Activated T-cell treated with anti-CD3 and anti-CD28 coated beads, Interleukin-2, amount 50 U/mL, for 24 hours (primary cell): ENCODE measurements at places on chromosomes 4 and X.

DNA sequence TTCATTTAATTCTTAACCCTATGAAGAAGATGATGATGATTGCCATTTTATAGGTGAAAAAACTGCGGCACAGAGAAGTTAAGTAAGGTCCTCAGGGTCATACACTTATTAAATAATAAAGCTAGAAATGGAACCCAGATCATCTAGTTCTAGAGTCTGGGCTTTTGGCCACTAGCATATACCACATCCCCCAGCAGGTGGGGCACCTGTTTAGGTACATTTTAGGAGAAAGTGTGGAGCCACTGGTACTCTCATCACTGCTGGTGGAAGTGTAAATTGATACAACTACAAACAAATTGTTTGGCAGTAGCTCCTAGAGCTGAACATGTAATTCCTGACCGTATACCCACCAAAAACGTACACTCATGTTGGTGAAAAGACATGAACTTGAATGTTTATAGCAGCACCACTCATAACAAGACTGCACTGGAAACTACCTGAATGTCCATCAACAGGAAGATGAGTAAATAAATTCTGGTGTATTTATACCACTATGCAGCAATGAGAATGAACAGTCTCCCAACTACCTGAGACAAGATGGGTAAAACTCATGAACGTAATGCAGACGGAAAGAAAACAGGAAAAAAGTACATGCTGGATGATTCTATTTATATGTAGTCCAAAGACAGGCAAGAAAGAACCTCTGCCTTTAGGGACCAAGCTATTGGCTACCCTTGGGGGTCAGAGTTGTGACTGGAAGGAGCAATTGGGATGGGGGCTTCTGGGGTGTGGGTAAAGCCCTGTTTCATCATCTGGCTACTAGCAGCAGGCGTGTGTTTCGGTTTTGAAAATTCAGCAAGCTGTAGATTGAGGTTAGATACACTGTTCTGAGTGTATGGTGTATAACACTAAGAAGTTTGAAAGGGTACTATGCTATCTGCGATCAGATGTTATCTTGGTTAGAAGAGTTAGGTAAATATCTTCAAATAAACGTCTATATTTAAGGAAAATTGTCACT, 72.3 kb upstream of the ADGRG2 start:
- no peak for DNase-seq

- no peak for DNase-seq
Observed at GRCh38 chrX:2193273-2193592, 307.5 kb downstream of the DHRSX start.

DNA sequence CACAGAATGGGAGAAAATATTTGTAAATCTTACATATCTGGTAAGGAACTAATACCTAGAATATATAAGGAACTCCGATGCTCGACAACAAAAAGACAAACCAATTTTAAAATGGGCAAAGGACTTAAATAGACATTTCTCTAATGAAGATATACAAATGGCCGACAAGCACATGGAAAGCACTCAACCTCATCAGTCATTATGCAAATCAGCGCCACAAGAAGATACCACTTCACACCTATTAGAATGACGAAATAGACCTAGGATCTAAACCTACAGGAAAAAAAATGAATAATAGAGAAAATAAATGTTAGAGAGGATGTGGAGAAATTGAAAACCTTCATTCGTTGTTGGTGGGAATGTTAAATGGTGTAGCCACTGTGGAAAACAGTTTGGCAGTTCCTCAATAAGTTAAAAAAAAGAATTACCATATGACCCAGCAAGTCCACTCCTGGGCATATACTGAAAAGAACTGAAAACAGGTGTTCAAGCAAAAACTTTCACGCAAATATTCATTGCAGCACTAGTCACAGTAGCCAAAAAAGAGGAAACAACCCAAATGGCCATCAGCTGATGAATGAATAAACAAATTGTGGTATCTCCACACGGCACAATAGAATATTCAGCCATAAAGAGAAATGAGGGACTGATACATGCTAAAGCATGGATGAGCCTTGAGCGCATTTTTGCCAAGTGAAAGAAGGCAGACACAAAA, 57.3 kb upstream of the WDR19 start:
- DNase-seq: no peak

- DNase-seq: no peak
Observed at GRCh38 chr4:21544955-21545354, 403.6 kb downstream of the KCNIP4 start.

- no peak for DNase-seq
Observed at GRCh38 chr4:15598644-15599043, 56.5 kb downstream of the FBXL5 start.

GRCh38 chrX:17608888-17609287, 128.4 kb upstream of the SCML1 start:
- no peak for DNase-seq

DNA sequence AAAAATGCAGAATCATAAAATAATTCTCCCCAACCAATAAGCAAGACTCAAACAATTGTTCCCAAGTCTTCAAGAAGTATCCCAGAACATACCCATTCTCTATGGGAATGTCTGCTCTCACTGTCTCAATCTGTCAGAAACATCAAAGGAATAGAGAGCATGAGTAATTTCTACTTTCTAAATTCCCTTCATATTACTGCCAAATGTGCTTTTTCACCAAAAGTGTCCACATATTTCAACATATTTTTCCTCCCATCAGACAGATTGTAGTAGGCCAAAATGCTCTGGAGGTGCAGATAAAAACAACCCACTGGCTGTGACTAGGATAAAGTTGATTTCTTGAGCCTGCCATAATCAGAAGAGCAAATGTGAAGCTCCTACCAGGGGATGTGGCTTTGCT, 692.0 kb upstream of the FAM241A start:
- no peak for DNase-seq

- DNase-seq: no peak
Observed at GRCh38 chr4:48699475-48699874, 80.6 kb downstream of the FRYL start.

DNA sequence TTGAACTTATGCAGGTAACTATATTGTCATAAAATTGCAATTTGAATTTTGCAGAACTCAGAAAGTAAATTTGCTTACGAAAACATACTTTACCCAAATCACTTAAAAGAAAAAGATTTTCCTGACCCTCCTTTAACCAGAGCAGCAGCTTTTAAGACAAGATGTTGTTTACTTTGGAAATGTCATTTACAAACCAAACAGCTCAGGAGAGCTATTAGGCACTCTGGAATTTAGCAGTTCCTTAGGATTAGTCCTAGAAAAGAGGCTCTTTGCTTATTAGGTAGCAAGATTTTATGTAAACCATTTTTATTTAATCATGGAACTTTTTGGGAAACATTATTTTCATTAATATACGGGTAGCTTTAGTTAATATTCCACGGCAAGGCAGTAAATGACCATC, 765.7 kb upstream of the POU3F4 start:
- DNase-seq: no peak

- no peak for DNase-seq
Observed at GRCh38 chr4:6876440-6876839, 33.2 kb upstream of the TBC1D14 start.

GRCh38 chr4:98209111-98209510, 52.1 kb upstream of the RAP1GDS1 start:
- DNase-seq: no peak

DNA sequence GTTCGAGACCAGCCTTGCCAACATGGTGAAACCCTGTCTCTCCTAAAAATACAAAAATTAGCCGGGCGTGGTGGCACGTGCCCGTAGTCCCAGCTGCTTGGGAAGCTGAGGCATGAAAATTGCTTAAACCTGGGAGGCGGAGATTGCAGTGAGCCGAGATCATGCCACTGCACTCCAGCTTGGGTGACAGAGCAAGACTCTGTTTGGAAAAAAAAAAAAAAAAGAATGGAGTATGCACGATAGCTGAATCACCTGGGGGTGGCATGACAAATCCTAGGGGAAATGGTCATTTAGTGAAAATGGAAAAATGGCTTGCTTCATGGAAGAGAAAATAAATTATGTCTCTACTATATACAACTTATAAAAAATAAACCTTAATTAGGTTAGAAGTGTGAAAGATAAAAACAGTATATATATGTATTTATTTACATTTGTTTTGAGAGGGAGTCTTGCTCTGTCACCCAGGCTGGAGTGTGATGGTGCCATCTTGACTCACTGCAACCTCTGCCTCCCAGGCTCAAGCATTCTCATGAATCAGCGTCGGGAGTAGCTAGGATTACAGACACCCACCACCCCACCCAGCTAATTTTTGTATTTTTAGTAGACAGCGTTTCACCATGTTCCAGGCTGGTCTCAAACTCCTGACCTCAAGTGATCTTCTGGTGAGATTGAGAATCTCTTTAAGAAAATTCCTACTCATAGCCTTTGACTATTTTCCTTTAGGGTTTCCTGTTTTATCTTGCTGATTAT, 19.3 kb upstream of the ING2 start:
- no peak for DNase-seq

GRCh38 chrX:11386812-11387211, 93.6 kb downstream of the AMELX start:
- no peak for DNase-seq

GRCh38 chr4:76562836-76563453, 127.9 kb downstream of the SHROOM3 start:
- no peak for DNase-seq

DNA sequence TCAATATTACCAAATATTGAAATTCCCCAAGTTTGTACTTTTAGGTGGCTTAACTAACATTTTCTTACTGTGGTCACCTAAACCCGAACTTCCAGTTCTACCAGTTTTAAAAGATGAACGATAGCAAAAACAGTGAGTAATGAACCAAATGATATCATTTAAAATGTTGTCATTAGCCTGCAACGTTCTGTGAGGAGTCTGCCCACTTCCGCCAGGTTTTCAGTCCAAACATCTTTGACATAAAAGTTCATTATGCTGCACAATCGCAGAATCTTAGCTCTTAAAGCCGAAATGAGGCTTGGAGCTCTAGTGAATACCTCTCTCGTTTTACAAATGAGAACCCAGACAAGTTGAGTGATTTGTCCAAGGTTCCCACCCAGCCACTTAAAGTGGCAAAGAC, 762 bp downstream of the PIGA start:
- DNase-seq: no peak

DNA sequence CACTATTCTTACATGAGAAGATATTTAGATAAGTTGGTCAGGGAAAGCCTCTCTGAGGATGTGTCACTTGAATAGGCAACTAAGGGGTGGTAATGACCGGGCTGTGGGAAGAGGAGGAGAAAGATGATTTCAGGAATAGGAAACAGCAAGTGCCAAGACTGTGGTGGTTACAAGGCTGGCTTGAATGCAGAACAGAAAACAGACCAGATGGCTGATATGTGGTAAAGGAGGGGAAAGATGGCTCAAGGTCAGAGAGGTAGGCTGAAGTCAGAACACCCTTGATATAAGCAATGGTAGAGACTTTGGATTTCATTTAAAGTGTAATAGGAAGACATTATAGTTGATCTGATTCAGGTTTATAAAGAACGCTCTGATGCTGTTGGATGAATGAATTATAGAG, 15.0 kb downstream of the TLR7 start:
- DNase-seq: no peak

DNA sequence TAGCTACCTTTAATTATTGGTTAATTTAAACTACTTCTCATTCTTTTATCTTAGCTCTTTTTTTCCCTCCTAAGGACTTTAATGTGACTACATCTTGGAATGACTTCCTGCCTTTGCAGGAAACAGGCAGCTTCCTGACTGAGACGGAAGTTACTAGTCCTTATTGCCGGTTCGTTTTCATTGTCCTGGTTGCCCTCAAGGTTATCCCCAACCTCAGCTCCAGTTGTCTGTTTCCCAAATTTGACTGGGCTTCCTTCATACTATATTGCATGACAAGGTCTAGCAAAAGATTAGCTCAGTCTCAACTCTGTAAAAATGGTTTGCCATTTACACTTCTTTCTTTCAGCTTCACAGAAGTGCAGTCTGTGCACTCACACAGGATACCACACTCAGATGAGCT, 109.9 kb upstream of the DDX53 start:
- no peak for DNase-seq

DNA sequence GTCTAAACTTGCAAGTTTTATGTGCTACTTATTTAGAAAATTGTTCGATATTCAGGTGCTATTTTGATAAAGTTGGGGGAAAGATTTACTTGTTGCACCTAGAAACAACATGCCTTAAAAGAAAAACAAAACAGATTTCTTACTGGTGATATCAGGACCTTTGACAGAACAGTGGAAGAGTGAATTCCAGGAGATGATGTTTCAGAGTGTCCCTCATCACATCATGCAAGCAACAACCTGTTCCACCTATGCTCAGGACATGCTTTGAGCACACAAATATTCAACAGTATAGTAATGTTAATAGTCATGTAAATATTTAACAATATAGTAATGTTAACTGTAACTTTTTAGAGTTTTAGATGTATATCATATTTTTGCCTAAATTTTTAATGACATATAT, 23.9 kb upstream of the RNF128 start:
- DNase-seq: no peak

GRCh38 chrX:41862562-41863184, 60.7 kb downstream of the CASK start:
- DNase-seq: no peak

DNA sequence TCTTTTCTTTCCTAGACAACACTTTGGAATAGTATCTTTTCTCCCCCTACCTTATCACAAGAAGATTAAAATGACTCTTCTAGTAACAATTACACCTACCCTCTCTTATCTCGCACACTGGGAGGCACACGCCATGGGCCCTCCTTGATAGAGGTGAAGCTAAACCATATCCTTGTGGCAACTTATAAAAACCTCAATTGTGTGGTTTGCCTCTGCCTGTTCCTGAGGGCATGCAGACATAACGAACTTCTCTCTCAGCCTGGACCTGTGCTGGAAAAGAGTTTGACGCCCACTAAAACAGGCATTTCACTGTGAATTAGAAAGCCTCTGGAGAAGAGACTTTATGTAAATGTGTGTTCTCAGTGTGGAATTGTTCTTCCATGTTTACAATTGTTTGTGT, 141.2 kb downstream of the NDST3 start:
- DNase-seq: no peak

GRCh38 chrX:42804524-42804923, 26.6 kb upstream of the PPP1R2C start:
- no peak for DNase-seq

- no peak for DNase-seq
Observed at GRCh38 chrX:125757794-125758564, 408.1 kb downstream of the DCAF12L2 start.

- DNase-seq: no peak
Observed at GRCh38 chrX:56281789-56282188, 49.6 kb downstream of the KLF8 start.

GRCh38 chr4:130210864-130211263, 1114.9 kb downstream of the C4orf33 start:
- DNase-seq: no peak

- DNase-seq: no peak
Observed at GRCh38 chrX:135086197-135086854, 34.0 kb downstream of the ETDB start.
